ENCODE measurements at places on chromosomes 11 and 22. TPM values are rescaled to one million over a fixed set of nuclear protein-coding genes. Genes with fewer than 3 reads are reported as not detected.

SLC22A6 gene
- not detected for total RNA-seq

THRSP gene
- total RNA-seq, result 2.0 TPM

MMP27 gene
- not detected for total RNA-seq

GRCh38 chr11:68012843-68013610, 2.9 kb downstream of the ALDH3B1 start:
- no peak for DNase-seq

Data from cardiac septum (tissue), 1 donor.